ENCODE measurements at places on chromosomes 2 and 18. TPM values are rescaled to one million over a fixed set of nuclear protein-coding genes. Genes with fewer than 3 reads are reported as not detected.

DNA sequence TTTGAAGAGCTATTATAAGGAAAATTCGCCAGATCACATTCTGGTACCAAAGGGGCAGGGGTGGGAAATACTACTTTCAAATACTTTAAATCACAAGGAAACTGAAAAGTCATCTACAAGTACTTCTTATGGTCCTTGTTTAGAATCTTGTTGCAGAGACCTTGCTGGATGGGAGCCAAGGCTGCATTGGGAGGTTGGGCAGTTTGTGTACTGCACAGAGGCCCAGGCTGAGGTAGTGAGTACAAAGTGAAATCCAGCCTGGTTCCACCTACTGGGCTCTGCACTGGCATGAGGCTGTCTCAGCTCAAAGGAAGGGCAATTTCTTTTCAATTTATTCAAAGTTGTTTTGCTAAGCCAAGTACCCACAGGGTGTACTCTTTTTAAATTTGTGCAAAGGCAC is 140.3 kb upstream of the DLX2 start:
- DNase-seq = no peak

- DNase-seq = no peak
These were observed 75.1 kb downstream of the CTAGE1 start for GRCh38 chr18:22342625-22343024.

GRCh38 chr18:7958897-7959146 is 391.7 kb downstream of the PTPRM start:
- DNase-seq = no peak

GRCh38 chr18:78622251-78622906 is 357.2 kb upstream of the SALL3 start:
- DNase-seq = no peak

The HOXD13 gene
- total RNA-seq = not detected

GRCh38 chr2:10897956-10898355 is 13.8 kb upstream of the KCNF1 start:
- no peak for DNase-seq

GRCh38 chr2:218863021-218863520 is 3.5 kb downstream of the WNT6 start:
- no peak for DNase-seq

DNA sequence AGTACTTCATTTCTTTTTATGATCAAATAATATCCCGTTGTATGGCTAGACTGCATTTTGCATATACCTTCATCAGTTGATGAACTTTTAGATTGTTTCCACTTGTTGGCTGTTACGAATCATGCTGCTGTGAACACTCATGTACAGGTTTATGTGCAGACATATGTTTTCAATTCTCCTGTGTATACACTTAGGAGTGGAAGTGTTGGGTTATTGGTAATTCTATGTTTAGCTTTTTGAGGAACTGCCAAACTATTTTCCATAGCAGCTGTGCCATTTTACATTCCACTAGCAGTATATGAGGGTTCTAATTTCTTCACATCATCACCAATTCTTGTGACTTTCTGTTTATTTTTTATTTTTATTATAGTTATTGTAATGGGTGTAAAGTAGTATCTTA is 32.1 kb upstream of the LCLAT1 start:
- no peak for DNase-seq

GRCh38 chr18:79944746-79945117 is 6.7 kb downstream of the SLC66A2 start:
- no peak for DNase-seq

All from mucosa of gallbladder (tissue), 1 donor.